ENCODE measurements at places on chromosomes 2 and 18.
A peak's percentile ranks its signal among the peaks of the same experiment; 100 is the strongest.

DNA sequence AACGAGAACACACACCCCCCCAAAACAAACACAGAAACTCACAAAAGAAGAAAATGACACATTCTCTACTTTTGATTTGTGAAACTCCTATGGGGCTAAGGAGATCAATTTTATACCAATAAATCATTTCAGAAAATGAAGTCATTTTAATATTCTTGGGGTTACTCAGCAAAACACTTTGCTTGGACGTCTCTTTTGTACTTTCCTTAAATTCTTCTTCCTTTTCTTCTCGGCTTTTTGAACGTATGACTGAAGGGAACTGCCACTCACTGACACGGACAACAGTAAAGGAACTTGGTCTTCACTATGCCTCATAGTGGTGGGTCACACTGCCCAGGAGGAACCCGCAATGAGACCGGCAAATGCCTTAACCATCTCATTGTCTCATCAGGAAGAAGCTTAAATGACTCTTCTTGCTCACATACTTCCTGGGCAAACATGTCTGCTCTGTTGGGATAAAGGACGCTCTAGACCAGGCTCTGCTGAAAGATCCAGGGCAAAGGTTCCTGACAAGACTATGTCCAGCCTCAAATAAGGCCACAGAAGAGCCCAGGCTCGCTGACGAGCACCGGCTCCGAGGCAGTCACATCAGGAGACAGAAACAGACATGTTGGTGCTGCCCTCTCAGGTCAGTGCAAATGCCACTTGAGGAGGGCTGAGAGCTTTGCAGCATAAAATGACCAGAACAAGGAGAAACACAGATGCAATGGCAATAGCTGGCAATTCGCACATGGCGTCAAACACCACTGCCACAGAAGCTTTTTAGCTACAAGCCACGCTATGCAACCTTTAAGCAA lies 205.5 kb downstream of the TGIF1 start:
- DNase-seq = peak; percentile 42

DNA sequence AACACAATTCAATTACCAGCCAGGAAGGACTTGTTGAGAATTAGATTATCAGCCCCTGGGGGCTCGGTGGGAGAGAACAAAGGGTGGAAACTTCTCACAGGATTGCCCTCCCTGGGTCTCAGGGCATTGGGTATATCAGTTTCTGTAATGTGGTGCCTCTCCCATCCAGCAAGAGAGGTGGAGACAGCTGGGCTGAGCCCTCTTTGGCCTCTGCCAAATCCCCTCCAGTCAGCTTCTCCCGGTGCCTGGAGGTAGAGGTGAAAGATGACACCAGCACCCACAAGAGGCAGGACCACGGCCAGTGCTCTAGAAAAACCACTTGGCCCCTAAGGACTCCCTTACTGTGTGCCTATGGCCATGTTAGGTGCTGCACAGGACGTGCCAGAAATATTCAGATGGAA lies 179.7 kb downstream of the HAUS1 start:
- no peak for DNase-seq

- DNase-seq = no peak
Measured at GRCh38 chr2:12990523-12990922, 273.8 kb downstream of the TRIB2 start.

DNA sequence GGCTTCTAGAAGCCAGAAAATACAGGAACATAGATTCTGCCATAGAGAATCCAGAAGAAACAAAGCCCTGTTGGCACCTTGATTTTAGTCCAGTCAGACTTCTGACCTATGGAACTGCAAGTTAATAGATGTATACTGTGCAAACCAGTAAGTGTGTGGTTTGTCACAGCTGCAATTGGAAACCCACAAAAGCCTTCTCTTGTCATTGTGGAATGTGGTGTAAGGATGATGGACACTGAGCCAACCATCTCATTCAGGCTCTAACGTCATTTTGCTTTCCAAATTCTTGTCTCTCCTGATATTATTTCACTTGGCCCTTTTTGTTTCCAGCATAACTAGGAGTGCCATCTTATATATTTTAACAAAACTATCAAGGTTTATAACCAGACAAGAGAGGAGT lies 369.5 kb upstream of the SMIM21 start:
- DNase-seq = no peak

- peak; percentile 14 for DNase-seq
Measured at GRCh38 chr2:25377822-25378421, 36.2 kb upstream of the DNMT3A start.

DNA sequence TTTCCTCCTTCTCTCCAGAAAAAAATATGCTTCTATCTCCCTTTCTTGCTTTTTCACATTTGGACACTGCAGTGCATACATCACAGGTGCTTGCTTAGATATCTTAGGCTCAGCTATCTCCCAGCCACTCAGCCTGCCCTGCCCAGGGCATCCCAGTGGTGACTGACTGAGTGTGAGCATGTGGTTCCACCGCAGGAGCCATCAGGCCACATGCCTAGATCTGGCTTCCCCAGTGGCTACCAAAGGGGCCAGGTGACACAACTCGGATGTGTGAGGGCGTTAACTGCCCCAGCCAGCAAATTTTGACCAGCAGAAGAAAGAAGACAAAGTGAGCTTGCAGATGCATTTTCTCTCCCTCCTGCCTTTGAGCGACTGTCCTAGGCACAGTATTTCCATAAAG lies 25.5 kb downstream of the SP5 start:
- DNase-seq = no peak

GRCh38 chr2:4604767-4605166 lies 901.4 kb downstream of the DCDC2C start:
- DNase-seq = no peak

- no peak for DNase-seq
Measured at GRCh38 chr2:138615257-138615656, 113.7 kb downstream of the SPOPL start.

DNA sequence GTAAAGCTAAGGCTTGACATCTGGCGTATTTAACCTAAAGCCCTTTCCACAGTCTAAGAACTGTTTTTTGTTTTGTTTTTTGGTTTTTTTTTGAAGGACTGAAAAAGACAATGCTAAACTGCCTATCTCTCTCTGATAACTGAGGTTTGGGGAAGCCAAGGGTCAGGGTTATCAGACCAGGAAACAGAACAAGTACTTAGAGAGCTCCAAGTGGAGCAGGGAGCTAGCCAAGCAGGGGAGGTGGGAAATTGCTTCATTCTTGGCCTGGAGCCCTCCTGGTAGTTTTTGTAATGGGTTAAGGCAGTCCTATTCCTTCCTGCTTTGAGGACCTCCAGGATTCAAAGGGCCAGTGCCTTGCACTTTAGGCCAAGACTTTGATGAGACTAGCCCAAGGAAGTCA lies 154.3 kb upstream of the LTBP1 start:
- DNase-seq = no peak

DNA sequence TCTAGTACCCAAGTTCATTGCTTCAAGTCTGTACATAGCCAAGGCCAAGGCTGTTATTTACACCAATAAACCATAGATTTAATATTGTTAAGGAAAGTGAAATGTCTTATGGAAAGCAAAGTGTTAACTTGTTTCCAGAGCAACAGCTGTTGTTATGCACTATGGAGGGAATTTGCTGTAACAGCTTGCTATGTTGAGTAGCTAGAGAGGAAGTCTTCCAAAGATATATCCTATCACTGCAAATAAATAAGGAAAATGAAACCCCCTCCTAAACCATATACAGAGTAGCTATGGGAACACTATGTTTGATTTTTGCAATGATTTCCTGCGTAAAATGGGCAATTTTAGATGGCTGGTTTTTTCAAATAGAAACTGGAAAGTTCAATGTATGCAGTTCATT lies 21.1 kb downstream of the TMEM182 start:
- no peak for DNase-seq

GRCh38 chr2:139850254-139850890 lies 1070.2 kb upstream of the NXPH2 start:
- DNase-seq = no peak

DNA sequence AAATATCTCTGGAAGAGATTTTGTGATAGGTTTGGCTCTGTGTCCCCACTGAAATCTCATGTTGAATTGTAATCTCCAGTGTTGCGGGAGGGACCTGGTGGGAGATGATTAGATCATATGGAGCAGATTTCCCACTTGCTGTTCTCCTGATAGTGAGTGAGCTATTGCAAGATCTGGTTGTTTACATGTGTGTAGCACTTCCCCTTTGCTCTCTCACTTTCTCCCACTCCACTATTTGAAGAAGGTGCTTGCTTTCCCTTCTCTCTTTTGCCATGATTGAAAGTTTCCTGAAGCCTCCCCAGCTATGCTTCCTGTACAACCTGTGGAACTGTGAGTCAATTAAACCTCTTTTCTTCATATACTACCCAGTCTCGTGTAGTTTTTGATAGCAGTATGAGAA lies 97.0 kb upstream of the FN1 start:
- DNase-seq = no peak

GRCh38 chr2:125516496-125517109 lies 1139.4 kb upstream of the GYPC start:
- DNase-seq = peak; percentile 26

DNA sequence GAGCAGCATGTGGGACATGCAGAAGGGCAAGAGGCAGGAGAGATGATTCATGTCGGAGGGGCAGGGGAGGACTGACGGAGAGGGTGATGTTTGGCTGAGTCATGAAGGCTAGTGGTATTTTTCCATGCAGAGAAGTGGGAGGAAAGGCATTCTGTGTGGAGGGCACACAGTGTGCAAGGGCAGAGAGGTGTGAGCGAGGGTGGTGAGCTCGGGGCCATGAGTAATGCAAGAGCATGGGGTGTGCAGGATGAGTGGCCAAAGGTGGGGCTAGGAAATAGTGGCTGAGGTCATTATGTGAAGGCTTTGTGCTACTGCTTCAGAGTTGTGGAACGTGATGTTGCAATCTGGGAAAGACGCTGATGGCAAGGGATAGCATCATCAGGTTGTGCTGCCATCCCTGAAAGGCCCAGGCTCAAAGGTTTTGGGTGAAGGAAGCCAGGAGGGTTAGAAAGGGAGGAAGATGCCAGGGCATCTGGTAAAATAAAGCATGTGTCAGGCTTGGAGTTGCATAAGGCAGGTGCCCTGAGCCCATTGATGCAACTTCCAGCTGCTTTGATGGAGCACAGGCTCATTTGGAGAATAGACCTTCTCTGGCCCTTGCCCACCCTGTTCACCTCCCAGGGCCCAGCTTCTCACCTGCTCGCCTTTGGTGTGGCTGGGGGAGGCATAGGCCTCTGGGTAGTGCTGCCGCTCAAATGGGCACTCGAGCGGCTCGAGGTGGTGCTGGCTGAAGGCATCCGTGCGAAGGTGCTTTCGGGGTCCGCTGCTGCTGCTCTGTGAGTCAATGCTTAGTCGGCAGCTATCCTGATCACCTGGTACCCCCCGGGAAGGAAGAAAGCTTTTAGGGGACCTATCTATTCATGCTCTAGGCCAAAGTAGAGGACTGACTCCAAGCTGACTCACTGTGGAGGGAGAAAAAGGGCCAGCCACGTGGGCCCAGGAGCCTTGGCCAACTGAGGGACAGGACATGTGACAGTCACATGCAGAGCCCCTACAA lies 37.5 kb downstream of the PAX8 start:
- peak; percentile 29 for DNase-seq

- DNase-seq = peak; percentile 80
Measured at GRCh38 chr2:37324786-37325624, at the start of gene PRKD3. PRKD3 (minus strand) TSS chr2:37324833; CDS start chr2:37316524, 8,309 bp downstream.

GRCh38 chr2:32963941-32964340 lies 17.2 kb downstream of the LTBP1 start:
- DNase-seq = no peak

Measured in testis (tissue), 5 donors.